Renal cortical epithelial cell (primary cell): ENCODE measurements at places on chromosomes 12 and 14.

DNA sequence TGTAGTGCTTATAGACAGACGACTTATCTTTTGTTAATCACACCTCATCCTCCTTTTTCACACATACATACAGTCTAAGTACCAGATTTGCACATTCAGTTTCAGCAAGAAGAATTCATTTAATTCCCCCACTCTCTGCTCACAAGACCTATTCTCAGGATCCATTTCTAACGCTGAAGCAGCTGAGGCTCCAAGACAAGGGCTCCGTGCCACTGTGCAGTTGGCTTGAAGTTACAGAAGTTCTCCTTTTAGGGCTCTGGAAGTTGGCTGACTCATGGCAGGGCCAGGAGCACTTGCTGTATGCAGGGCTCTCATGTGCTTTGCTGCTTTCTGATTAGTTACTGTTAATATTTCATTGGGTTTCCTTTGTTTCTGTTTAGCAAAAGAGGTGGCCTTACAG, 1566.9 kb upstream of the TMEM132C start:
- no peak for DNase-seq

- peak; percentile 47 for DNase-seq
Measured at GRCh38 chr14:89214221-89214965, 202.6 kb downstream of the FOXN3 start.

- DNase-seq = peak; percentile 86
Measured at GRCh38 chr14:66495218-66496098, 9.3 kb downstream of the CCDC196 start.

DNA sequence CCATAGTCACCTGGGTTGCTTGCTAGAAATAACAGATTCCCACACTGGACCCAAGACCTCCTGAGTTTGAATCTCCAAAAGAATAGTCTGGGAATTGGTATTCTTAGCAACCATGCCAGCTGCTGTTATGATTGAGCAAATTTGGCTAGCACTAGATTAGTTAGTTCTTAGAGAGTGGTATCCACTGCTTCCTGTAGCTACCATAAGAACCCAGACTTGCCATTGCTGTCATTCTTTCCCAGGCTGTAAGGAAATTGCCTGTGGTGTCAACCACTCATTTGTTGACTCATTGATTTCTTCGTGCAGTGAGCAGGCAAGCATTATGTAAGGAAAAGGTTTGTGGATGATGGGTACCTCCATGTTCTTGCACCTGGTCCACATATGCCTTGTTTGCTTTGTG, 201.8 kb upstream of the RGS6 start:
- DNase-seq = peak; percentile 13

GRCh38 chr12:227286-227915, 13.4 kb upstream of the SLC6A12 start:
- no peak for DNase-seq

DNA sequence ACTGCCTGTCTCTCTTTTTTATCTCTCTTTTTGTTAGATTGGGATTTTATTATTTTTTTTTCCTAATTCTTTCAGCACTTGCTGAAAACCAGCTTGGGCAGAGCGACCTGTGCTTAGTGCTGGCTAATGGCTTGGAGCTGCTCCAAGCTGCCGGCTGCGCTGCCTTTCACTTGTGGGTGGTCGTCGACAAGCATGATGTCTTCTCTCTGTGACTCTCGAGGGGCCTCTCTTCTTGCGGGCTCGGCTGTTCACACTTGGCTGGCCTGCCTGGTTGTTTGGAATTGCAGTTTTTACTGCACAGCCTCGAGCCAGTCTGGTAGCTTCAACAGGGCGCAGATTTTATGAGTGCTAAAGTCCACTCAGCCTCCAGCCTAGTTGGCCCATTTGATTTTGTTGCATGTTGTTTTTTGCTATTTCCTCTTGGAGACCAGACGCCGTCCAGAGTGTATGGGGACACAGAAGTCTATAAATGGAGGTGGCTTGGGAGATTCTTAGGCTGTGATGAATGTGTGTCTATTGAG, 18.6 kb downstream of the TPCN1 start:
- peak; percentile 59 for DNase-seq

DNA sequence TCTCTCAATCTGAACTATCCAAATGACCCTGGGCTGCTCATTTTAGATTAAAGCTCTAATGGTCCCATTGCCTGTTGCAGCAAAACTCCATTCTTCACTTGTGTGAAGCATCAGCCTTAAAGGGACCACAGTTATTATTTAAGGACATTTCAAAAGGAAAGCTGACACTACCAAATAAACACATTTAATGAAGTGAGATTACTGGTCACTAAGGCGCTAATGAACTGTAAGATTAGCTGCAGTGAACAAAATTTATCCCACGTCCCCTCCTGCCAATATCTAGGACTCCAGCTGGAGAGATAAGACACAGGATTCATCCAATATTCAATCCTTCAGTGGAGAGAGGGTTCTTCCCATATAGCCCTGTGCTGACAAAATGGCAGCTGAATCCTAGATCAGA, 1029.2 kb upstream of the SEL1L start:
- no peak for DNase-seq

GRCh38 chr12:120925740-120926563, 21.8 kb upstream of the SPPL3 start:
- DNase-seq = no peak

DNA sequence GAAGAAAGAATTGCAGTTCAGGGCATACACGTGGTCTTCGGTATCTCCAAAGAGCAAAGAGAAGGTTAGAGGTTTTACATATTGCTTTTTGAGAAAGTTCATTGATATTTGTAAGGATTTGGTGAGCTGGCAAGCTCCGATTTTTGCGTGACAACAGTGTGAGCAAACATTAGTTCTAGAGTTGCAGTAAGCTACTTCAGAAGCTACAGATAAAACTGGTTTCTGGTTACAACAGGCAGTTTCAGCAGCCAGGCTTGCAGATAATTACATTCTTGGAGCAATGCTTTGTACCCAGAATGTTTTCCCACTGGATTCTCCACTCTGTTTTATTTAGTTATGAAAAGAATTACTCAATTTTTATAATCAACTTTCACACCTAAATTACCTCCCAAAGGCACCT, 28.2 kb downstream of the KLRK1 start:
- peak; percentile 19 for DNase-seq

GRCh38 chr14:105201156-105201924, 20.2 kb upstream of the NUDT14 start:
- no peak for DNase-seq

DNA sequence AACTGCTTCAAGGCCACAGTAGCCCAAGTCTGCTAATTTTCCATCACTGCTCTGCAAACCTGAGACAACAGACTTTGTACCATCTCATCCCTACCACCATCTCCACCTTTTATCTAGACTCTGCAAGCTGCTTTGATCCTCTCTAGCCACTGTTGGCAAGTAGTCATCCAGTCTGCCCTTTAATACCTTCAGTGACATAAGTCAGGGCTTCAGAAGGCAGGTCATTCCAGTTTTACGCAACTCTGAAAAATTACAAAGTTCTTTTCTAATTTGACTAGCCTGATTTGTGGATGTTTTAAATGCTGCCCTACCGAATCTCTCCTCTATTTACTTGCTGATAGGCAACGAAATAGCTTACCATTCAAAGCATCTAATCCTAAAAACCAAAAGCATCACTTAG, 2.8 kb downstream of the FERMT2 start:
- DNase-seq = peak; percentile 28

- DNase-seq = peak; percentile 97
Measured at GRCh38 chr12:53427905-53428594, 4.4 kb downstream of the AMHR2 start.

DNA sequence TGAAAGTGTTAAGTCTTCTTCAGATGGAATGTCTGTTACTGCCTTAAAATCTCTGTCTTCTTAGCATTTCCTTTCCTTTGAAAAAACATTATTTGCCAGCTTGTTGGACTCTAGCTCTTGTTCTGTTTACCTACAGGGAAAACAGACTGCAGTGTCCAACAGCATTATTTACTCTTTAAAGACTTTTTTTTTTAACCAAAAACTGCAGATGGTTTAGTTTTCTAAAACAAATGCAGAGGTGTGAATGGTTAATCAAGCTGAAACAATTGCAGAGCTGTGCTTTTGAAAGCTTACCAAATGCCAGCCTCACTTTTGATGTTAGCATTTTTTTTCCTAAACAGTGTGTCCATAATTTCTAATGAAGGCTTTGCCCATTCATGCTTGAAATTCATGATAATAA, 323.3 kb downstream of the TMEM117 start:
- no peak for DNase-seq
